ENCODE measurements at places on chromosomes 7 and 10.

DNA sequence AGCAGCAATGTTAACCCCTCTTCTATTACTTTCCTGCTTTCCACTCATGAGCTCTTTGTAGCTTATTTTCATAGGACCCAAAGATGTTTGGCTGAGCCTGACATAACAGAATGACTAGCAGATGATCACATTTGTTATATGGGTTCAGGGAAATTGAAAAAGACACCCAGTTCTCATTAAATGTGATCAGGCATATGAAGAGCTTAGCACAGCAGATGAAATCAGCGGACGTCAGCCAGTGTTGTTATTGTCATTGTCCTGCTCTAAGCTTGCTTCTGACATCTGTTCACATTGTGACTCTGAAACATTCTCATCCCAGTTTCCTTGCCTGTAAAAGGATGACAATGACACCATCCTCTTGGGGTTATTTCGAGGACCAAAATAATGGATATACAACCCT, 43.5 kb downstream of the FAM241B start:
- no peak for DNase-seq

GRCh38 chr7:120833546-120833945, 24.4 kb downstream of the TSPAN12 start:
- DNase-seq = no peak

DNA sequence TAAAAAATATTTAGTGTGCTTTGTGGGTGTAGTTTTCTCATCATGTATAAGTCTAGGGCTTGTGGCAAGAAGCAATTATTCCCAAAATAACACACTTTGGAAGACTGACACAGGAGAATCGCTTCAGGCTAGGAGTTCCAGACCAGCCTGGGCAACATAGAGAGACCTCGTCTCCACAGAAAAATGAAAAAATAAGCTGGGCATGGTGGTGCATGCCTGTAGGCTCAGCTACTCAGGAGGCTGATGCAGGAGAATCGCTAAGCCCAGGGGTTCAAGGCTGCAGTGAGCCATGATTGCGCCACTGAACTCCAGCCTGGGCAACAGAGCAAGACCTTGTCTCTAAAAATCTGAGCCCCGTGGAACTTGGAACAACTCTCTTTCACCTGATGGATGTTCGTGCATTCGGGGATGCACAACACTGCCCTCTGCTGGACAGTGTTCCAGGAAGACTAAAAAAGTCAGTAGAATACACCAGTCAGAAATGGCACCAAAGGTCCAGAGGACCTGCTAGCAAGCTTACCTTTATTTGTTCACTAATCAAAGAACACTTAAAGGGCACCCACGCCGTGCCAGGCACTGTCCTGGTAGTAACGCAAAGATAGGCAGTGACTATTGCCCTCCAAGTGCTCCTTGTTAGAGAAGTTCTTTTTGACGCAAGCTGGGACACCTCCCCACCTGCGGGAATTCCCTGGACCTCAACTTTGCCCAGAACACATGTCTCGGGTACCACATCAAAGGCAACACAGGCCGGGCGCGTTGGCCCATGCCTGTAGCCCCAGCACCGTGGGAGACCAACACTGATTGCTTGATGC, 81.9 kb upstream of the CALN1 start:
- peak; percentile 0 for DNase-seq

DNA sequence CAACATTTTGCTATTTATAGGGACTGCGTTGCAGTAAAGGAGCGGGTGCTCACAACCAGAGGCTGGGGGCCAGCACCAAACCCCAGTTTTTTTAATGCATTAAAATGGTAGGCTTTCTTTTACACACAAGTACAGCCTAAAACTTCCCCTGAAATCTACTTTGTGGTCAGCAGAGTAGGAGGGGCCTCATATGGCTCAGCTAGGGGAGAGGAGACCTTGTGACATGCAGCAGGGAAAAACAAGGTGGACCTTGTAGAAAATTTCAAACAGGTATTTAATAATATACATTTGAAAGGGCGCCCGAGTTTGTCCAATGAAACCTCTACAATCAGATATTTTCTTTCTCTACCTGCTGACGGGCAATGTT, 1.4 kb downstream of the CCDC136 start:
- no peak for DNase-seq

DNA sequence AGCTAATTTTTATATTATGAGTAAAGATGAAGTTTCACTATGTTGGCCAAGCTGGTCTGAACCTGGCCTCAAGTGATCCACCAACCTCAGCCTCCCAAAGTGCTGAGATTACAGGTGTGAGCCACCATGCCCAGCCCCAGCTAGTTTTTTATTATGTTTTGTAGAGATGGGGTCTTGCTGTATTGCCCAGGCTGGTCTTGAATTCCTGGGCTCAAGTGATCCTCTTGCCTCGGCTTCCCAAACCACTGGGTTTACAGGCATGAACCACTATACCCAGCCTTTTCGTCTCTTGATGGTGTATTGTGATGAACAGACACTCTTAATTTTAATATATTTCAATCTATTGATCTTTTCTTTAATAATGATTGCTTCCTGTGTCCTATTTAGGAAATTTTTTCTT, 17.7 kb downstream of the RAB19 start:
- no peak for DNase-seq

DNA sequence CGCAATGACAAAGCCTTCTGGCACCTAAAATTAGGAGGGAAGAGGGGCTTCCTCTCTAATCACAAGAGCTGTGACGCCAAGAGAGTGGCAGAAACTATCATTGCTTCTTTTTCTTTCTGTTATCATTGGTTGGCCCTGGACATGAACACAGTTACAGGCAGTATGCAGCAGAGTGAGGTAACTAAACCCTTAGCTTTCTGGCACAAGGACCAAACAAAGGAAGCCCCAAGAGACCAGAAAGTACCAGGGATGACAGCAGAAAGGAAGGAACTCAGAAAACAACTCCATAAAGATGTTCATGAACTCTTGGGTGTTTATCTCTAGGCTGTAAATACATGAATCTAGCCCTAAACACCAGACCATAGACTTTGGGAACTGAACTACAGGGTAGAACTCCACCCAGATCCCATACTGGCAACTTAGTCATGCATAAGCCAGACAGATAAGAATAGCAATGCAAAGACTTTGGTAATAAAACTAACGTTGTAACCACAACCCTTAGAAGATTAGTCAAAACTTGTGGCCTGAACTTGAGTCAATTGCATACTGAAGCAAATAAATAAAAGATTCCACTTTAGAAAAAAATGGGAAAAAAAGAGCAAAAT, 195.7 kb upstream of the PTN start:
- DNase-seq = no peak

DNA sequence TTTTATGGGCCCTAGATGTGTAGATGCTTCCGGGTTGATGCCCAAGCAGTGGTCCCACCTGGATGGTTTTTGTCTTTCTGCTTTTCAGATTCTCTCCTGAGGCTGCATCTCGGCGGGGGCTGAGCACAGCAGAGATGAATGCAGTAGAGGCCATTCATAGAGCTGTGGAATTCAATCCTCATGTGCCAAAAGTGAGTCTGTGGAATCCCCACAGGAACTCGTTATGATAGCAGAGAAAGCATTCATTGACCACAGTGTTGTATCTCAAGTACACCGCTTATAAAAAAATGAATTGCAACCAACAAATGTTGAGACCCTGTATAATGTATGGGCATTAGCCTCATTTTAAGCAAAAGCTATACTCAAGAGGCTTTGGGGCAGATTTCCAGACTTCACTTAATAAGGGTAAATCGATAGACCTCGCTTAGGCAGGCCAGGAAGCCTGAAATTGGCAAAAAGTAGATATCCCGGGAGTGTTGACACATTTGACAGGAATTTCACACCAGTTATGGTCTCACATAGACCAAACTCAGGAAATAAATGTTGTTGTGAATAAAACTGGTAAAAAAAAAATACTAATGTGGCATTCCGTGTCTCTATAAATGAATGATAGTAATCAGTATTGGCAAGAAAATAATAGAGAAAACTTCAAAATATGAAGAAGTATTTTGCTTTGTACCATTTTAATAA, 132.0 kb downstream of the WNT2 start:
- no peak for DNase-seq

DNA sequence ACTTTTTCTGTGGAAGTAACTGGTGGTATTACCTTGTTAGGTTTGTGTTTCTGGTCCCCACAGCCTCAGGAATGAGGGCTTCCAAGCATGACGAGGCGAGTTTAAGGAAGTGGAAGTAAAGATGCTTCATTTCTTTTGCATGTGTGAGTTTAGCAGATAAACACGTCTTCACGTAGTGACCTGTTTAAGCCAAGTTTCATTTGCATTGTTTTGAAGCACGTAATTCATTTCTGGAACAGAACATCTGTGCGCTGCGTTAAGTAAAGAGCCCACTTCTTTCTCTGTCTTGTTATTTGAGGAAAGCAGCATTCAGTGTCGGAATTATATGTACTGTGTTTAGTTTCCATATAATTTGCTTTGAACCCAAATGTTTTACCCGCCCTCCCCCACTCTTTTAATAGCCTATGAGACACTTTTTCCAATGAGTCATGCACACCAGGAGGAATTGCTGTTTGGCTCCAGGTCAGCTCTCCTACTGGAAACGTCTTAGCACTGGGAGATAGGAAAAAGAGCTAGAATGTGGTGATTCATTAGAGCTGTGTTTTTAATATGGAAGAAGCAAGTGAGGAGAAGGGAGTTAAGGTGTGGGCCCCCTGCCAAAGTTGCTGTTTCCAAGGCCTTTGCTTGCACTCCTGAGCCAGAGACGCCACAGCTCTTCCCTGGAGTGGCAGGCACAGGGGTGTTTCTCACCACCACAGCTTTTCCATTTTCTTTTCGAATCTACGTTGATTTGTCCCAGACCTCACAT, 36.7 kb downstream of the BTBD16 start:
- DNase-seq = no peak

- DNase-seq = no peak
Measured at GRCh38 chr10:63767138-63767801, 246.1 kb downstream of the REEP3 start.

Data from stimulated activated CD8-positive, alpha-beta memory T cell treated with anti-CD3 and anti-CD28 coated beads, Interleukin-4, amount 100 ng/mL, for 1 hour (primary cell).